ENCODE measurements at places on chromosomes 3 and 15.

DNA sequence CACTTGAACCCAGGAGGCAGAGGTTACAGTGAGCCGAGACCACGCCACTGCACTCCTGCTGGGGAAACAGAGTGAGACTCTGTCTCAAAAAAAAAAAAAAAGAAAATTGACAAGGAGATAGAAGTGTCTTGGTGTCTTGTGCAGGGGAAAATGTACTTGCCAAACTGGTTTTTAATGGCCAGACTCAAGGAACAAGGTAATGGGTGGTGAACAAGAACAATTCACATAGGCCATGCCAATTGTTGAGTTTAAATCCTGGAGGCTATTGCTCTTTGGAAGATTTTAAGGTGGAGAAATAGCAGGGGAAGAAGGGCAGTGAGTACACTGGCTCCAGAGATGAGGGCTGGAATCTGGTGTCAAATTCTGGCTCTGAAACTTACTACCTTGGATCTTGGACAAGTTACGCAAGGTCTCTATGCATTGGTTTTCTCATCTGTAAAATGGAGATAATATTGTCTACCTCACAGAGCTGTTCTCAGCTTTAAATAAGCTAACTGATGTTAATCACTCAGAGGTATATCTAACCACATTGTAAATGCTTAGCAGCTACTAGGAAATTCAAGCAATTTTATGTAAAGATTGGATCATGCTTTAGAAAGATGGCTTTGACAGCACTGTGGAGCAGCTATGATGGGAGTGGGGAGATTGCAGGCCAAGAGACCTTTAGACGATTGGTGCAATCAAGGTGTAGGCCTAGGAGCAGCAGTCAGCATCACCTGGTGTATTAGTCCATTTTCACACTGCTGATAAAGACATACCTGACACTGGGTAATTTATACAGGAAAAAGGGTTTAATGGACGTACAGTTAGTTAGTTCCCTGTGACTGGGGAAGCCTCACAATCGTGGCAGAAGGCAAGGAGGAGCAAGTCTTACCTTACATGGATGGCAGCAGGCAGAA, 78.3 kb downstream of the B3GALNT1 start:
- no peak for DNase-seq

DNA sequence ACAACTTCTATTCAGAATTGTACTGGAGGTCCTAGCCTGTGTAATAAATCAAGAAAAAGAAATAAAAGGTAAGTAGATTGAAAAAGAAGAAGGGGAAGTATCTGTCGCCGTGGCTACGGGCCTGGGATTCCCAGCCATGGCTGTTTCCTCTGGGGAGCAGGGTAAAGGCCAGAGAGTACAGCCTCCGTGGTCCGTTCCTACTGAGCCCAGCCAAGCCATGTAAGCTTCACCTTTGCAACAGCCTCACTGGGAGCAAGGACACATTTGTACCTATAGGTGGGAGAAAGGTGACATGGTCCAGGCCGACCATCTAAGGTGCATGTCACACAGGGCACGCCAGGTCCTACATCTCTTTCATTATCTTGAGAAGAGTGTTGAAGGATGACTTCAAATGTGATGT, 71.3 kb downstream of the ANP32A start:
- DNase-seq: no peak

DNA sequence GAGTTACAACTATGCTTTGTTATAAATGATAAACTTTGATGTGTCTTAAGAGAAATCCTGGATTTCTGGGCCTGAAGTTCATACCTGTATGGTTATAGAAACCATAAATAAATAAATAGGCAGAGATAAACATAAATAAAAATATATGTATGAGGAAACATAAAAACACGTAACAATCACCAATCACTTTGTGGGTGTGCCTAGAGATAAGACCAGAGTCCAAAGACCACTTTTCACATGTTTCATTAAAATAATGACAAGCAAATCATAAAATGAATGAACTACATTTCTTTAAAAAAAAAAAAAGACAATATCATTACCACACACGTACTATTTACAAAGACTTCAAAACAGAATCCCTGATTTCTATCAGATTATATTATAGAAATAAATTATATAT, 14.1 kb downstream of the PIK3R4 start:
- DNase-seq: no peak

DNA sequence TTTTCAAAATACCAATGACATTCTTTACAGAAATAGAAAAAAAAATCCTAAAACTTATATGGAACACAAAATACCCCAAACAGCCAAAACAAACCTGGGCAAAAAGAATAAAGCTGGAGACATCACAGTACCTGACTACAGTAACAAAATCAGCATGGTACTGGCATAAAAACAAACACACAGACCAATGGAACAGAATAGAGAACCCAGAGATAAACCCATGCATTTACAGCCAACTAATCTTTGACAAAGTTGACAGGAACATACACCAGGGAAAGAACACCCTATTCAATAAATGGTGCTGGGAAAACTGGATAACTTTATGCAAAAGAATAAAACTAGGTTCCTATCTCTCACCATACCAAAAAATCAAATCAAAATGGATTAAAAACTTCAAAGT, 36.4 kb downstream of the SCAPER start:
- DNase-seq: no peak

DNA sequence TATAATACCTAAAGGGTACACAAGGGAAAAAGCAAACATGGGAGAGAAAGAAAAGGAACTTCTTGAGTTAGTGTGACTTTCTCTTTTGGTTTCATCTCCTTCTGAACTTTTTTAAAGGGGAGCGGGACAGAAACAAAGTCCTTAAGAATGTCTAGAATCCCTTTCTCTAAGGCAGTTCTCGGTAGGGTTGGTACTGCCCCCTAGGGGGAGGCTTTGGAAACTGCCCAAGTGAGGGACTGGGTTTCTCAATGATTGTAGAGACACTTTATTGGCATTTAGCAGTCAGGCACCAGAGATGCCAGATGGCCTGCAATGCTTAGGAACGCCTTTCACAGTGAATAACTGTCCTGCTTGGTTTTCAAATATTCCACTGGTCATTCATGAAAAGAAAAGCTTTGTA, 172.7 kb downstream of the WDR72 start:
- DNase-seq: no peak

GRCh38 chr3:194875581-194876402, 190.1 kb downstream of the FAM43A start:
- no peak for DNase-seq

DNA sequence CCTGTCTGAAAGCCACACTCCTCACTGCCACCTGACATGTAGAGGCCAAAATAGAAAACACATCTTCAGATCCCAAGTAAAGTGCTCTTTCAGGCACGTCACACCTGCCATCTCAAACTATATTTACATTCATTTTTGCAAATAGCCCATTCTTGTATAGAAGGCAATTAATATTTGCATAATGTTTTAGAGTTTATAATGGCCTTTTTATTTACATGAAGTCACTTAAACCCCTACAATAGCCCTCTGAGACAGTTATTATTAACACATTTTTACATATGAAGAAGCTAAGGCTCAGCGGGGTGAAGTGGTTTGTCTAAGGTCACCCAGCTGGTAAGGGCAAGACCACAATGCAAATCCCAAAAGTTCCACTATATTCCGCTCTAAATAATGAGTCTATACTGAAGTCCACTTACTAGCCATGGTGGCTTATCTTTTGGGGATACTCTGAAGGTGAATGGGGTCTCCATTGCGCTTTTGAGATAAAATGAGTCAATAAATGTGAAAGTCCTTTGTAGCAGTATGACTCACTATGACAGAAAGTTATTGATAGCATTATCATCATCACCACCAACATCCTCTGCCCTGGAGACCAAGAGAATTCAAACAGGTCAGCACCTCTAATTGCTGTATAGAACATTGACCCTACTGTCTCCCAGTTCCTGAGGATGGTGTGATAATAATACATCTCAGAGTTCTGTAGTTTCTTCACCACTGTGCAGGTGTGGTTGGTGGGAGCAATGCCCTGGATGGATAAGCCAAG, 155.9 kb upstream of the BCL6 start:
- DNase-seq: no peak

DNA sequence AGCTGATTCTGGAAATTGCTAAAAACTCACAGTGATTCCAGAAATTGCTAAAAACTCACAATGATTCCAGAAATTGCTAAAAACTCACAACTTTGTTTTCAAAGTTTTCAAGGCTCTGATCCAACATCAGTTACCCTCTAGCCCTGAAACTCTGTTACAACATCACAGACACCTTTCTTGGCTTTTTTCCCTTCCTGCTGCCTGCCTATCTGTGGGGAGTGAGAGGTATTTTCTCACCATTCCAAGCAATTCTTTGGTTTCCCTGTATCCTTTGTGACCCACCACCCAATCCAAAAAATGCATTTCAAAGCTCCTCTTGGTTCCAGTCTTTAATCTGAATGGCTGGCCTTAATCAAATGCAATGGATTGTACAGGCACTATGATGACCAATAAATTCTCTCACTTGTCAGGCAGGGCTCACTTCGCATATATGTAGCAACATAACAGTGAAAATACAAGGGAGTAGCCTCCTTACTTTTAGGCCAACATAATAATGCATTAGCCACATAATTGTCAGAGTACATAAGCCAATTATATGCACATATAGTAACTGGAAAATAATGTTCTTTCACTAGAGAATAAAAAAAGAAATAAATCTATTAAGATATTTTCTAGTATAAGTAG, 1139.0 kb downstream of the ROBO2 start:
- no peak for DNase-seq

DNA sequence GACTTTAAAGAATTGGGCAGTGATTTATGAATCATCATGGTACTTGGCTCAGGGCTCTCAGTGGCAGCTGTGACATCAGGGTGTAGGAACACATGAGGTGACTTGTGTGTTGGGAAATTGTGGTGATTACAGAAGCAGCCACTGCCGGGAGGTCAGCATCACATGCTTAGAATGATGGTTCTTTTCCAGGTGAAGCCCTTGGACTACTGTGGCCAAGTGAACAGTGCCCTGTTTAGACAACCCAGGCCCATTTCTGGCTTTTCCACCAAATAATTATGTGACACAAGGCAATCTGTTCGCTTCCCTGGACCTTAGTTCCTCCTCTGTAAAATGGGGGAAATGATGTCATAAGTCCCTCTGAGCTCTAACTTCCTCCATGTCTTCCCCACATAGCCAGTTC, 139.7 kb upstream of the ROPN1 start:
- no peak for DNase-seq

DNA sequence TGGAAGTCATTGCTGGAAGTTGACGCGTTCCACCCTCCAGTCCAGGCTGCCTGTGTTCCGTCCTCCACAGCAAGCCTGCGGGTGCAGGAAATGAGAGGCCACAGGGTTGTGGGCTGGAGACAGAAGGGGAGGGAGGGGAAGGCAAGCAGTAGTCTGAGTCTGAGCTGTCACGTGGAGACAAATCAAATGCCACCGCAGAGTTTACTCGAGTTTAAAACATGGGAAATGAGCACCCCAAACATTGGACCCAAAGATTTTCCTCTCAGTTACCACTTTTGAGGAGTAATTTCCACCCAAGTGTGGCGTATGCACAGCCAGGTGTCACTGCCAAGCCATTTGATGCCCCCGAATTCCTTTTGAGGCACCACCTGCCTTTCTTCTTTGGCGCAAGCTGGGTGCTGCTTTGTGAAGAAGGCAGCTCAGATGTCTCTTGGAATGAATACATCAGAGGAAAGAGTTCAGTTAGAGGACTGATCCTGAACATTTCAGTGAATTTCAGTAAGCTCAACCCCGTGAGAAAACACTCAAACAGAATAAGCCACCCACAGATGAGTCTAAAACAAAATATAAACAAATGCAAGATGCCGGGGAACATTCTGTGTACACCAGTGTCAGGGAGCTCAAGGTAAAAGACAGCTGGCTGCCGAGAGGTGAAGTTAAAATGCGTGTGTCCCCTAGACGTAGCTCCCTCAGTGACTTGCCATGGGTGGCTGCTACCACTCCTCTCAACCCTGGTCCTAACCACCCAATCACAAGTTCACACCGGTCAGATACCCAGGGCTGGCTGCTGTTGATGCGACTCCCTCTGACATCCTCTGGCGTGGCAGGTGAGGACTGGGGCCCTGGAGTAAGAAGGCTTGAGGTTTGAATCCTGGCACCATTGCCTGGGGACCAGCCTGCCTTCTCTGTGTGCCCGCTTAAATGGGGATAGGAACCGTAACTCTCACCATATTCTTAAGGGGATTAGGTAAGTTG, 203.8 kb downstream of the UACA start:
- peak; percentile 22 for DNase-seq

DNA sequence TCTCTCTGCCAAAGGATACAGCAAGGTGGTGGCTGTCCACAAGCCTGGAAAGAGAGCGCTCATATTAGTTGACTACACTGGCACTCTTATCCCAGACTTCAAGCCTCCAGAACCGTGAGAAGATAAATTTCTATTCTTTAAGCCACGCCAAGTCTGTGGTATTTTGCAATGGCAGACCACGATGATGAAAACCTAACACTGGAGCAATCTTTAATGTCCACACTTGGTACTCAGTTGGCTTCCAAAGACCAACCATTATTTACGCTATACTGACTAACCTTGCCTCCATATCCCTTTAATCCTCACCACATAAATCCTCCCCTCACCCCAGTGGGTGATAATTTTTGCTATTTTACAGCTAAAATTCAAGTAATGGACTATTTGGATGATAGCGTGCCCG, 16.9 kb upstream of the LACTB start:
- DNase-seq: no peak

DNA sequence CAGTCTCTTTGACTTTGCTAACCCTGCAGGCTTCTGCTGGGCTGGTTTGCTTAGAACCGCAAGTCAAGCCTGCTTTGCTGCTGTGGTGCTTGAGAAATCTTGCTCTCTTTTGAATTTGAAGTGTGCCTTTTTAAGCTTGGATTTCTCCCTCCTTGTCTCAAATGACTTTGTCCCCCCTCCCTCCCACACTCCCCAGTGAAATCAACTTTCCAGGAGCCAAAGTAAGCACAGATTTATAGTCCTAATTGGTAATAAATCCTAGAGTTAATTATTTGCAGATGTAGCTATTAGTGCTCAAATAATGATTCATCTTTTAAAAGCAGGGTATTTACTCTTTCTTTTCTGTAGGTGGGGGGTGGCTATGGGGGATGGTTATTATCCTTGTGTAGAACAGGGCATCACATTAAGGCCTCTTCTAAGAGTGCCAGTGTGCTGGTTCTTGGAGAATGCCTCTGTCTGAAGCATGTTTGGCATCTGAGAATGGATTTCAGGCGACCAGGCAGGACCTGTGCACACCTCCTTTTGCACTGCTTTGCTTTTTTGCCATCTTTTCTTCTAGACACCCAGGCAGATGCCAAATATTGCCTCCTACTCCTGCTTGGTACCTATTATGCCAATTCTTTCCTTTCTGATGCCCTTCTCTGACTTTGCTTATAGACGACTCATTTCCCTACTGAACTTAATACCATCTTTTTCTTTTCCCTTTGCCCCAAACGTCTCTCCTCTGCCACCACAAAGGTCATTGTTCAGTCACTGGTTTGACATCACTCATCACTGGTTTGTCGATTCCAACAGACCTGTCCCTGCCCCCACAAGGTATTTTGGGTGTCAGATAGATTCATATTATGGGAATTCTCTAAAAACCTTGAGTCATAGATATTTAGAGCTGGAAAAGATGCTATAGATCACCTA, 50.7 kb downstream of the CLDN11 start:
- DNase-seq: no peak

All from activated CD8-positive, alpha-beta memory T cell treated with anti-CD3 and anti-CD28 coated beads for 1 hour (primary cell).